ENCODE measurements at places on chromosomes 6 and 20. TPM values are rescaled to one million over a fixed set of nuclear protein-coding genes. Genes with fewer than 3 reads are reported as not detected.

GRCh38 chr6:112979830-112980229 lies 632.7 kb downstream of the RFPL4B start:
- DNase-seq: no peak

GRCh38 chr6:112415366-112415765 lies 68.2 kb downstream of the RFPL4B start:
- no peak for DNase-seq

DNA sequence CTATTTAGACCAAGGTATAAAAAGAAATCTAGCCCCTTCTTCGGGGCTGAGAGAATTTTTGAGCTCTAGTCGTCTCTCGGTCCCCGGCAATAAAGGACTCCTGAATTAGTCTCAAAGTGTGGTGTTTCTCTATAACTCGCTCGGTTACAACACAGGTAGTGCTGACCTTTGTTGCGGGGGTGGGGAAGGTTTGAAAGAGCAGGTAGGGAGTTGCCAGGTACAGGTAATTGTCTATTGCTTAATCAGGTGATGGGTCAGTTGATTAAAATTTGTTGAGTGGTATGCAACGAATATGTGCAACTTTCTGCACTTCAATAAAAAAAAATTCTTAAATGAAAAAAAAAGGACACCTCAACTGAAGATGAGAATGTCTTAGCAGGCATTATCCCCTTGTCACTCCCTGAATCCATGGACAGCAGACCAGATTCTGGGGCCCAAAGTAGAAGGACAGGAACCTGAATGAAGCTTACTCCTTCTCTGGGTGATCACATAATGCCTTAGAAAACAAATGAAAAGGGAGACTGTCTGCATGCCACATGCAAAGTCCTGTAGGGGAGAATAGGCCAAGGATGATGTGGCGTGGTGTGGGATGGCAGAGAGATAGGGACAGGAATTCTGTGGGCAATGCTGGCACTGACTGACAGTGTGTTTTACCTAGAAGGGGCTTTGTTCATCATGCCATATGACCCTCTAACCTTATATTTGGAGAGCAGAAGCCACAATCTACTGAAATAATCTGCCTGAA lies 157.6 kb upstream of the OLIG3 start:
- DNase-seq: no peak

- no peak for DNase-seq
These were observed 54.8 kb downstream of the NFATC2 start for GRCh38 chr20:51487565-51488268.

DNA sequence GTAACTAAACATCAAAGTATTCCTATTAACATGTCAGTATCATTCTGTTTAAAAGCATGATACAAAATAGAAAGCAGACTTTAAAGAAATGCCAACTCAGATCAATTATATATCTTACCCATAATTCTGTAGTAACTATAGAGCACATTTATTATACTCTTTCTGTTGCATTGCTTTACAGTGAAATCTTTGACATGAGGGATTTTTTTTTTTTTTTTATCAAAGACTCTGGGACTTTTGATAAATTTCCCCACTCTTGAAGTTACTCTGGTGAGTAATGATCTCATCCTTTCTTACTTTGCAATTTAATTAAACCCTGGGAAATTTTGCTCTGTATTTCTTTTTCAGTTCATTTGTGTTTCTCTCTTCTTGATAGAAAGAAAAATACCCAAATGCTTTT lies 17.4 kb downstream of the ADGRF4 start:
- no peak for DNase-seq

- DNase-seq: peak; percentile 23
These were observed 782 bp downstream of the MAP3K5 start for GRCh38 chr6:136791296-136792094.

DNA sequence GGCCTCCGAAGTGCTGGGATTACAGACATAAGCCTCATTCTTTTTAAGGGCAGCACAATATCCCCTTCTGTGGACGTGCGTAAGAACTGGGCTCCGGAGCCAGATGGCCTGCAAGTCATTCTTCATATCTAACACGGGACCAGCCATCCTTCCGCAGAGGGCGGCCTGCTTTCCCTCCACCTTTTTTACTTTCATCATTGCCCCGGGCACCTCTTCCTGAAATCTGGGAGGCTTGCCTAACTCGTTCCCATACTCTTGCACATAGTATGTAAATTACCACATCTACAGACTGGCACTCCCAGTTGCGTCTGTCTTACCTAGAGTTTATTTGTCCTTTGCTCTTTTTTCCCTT lies 29.9 kb upstream of the SLC23A2 start:
- DNase-seq: no peak

DNA sequence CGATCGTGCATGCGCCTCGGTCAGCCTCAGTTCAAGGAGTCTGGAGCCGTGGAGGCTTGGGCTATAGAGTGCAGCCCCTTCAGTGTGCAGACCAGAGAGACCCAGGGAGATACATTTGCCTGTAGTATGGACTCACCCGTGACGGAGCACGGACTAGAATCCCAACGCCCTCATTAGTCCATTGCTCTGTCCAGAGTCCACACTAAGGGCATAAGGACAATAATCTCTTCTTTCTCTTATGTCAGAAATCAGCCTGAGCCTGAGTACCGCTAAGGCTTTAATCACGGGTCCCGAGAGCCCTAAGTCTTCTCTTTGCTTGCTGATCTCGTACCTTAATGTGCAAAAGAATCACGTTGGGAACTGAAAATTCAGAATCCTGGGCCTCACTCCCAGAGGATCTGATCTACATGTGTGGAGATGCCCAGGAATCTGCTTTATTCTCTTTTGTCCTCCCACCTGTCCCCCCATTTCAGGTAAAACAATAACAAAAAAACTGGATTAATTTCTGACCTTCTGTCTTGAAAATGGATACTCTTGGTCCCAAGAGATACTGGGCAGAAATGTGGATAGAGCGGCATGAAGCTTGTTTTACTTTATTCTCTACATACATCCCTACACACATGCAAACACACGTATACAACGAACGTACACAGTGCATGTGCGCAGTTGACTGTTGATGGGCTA lies 671 bp downstream of the BPHL start:
- DNase-seq: no peak

GRCh38 chr20:44069203-44070011 lies 117.6 kb downstream of the JPH2 start:
- no peak for DNase-seq

GRCh38 chr6:88890860-88891845 lies 72.3 kb downstream of the RNGTT start:
- DNase-seq: no peak

GRCh38 chr20:62811320-62811719 lies 5.5 kb upstream of the COL9A3 start:
- DNase-seq: no peak

DNA sequence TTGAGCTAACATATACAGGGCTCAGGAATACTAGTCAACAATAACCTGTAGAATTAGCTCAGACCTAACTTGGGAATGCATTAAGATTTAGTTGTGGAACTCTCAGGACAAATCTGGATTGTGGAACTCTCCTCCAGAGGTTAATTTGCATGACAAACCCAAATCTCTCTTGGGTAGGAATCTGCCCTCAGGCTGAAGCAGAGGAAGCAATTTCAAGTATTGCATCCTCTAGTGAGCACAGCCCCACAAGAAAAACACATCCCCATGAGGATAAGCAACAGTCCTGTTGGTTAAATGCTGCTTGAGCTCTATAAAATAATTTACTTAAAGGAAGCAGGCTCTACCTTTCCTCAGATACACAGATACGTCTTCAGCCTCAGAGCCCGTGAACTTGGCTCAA lies 170.9 kb upstream of the STXBP5 start:
- DNase-seq: no peak

- no peak for DNase-seq
These were observed 169.2 kb downstream of the SAMD5 start for GRCh38 chr6:147677647-147678046.

DNA sequence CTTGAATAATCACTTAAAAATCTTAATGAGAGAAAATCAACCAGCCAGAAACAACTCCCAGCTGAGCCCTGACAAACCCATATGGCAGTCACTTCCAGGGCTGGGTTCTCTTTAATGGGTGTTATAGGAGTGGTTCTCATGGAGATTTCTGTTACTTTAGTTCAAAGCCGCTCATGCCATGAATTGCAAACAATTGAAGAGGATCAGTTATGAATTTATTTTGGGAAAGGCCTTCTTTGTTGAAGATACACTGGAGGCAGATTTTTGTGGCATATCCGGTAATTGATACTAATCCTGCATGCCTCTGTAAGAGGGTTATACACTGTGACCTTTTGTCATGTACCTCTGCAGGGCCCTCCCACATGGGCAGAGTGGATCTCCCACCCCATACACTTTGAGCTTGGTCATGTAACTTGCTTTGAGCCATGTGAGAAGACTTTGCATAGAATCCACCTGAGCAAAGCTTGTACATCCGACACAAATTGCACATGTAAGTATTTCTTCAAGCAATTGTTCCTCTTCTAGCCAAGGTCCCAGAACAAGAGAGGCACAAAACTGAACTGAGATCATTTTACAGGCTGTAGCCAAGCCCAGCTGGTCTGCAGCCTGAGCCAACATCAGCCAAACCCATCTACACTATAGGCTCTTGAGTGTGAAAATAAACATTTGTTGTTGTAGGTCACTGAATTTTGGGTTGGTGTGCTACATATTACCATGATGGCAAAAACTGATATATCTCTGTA lies 492.3 kb downstream of the PREX1 start:
- no peak for DNase-seq

- no peak for DNase-seq
These were observed 9.1 kb downstream of the ATP9A start for GRCh38 chr20:51758978-51759544.

DNA sequence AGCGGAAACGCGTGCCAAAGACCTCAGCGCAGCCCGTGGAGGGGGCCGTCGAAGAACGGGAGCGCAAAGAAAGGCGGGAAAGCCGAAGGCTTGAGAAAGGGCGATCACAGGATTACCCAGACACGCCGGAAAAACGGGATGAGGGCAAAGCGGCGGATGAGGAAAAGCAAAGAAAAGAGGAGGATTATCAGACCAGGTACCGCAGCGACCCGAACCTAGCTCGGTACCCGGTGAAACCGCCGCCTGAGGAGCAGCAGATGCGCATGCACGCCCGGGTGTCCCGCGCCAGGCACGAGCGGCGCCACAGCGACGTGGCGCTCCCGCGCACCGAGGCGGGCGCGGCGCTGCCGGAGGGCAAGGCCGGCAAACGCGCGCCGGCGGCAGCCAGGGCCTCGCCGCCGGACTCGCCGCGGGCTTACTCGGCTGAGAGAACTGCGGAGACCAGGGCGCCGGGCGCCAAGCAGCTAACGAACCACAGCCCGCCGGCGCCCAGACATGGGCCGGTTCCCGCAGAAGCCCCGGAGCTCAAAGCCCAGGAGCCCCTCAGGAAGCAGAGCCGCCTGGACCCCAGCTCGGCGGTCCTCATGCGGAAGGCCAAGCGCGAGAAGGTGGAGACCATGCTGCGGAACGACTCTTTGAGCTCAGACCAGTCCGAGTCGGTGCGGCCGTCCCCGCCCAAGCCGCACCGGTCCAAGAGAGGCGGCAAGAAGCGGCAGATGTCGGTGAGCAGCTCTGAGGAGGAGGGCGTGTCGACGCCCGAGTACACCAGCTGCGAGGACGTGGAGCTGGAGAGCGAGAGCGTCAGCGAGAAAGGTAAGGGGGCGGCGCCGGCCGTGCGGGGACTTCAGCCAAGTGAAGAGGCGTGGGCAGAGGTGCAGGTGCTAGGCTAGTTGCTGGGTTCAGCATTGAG lies 296.2 kb downstream of the RIMS1 start:
- peak; percentile 60 for DNase-seq

- DNase-seq: no peak
These were observed 24.6 kb downstream of the RAMACL start for GRCh38 chr6:166561771-166562359.

GRCh38 chr6:102458990-102459389 lies 1065.5 kb downstream of the GRIK2 start:
- peak; percentile 13 for DNase-seq

GRCh38 chr6:109457562-109457996 lies 2.0 kb upstream of the MICAL1 start:
- DNase-seq: no peak

DNA sequence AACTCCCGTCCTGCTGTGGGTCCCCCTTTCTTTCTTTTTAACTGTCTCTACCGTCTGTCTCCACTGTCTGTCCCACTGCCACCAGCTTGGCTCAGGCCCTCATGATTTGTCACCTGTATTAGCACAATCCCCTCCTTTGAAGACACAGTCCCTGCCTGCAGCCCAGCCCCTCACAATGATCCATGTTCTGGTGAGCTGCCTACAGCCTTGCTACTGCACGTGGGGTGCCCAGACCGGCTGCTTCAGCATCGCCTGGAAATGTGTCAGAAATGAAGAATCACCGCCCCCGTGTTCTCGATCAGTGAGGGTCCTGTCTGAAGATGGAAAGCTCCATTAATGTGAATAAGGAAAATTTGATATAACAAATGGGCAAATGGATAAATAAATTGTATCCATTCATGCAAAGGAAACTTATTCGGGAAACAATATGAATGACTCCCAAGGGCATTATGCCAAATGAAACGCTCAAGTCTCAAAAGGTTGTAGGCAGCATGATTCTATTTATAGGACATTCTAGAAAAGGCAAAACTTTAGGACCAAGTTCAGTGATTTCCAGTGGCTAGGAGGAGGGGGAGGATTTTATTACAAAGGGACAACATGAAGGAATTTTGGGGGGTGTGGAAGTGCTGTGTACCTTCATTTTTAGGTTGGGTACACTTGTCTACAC lies 59.4 kb upstream of the CD83 start:
- no peak for DNase-seq

- no peak for DNase-seq
These were observed 7.8 kb downstream of the RPL10A start for GRCh38 chr6:35476004-35476403.

GRCh38 chr6:93235775-93236174 lies 183.6 kb downstream of the EPHA7 start:
- no peak for DNase-seq

DNA sequence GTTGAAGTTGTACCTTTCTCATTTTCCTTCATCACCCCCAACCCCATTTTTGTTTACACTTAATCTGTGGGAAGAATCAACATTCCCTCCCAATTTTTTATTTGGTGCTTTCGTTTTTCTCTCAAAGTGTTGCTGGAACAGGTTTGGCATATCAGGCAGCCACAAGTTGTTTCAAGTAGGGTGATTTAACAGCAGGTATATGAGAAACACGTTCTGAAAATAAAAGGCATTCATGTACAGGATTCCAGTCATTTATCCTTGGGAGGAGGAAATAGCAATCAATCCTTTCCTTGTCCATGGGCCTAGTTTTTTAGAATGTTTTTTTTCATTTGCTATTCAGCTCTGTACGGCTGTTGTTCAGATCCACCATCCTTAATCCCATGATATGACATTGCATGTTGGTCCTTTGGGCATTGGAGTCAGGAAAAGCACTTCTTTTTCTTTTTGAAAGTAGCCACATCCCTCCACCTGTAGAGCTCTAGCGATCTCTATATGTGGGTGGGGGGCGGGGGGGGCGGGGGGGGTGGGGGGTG lies 120.2 kb downstream of the JARID2 start:
- DNase-seq: no peak

GRCh38 chr6:136070815-136071214 lies 179.3 kb downstream of the MTFR2 start:
- DNase-seq: no peak

GRCh38 chr6:71238351-71238750 lies 50.3 kb upstream of the OGFRL1 start:
- DNase-seq: no peak

The ETV7 gene
- total RNA-seq: not detected

The CCHCR1 gene
- total RNA-seq: 28.7 TPM

The NECAB3 gene
- 146 TPM for total RNA-seq

The GSTA2 gene
- total RNA-seq: not detected

The FERMT1 gene
- total RNA-seq: 0.29 TPM

The C6orf15 gene
- total RNA-seq: not detected

The MRPL18 gene
- 45.4 TPM for total RNA-seq

The TNFRSF21 gene
- total RNA-seq: 27.1 TPM

The EPB41L2 gene
- 36.2 TPM for total RNA-seq
